COR-L47 (cell line): ENCODE measurements at places on chromosomes 2 and 18.
A peak's percentile ranks its signal among the peaks of the same experiment; 100 is the strongest.

DNA sequence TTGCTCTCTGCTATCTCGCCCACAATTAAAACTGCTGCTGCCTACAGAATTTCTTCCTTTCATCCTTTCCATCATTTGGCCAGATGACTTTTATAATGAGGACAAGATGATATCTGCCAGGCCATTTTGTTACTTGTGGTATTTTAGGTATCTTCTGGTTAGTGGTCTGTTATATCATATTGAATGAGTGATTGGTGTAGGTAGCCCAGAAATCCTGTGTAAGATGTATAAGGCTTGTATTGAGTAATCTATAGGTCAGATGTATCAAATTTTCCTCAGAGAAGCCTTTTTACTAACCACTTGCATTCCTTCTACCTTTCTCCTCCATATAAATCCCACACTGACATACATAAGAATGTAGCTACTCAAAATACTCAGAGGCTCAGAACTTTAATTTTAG, 118.3 kb downstream of the UBR3 start:
- DNase-seq, result no peak

- no peak for DNase-seq
Measured at GRCh38 chr2:4662161-4662779, 958.9 kb downstream of the DCDC2C start.

DNA sequence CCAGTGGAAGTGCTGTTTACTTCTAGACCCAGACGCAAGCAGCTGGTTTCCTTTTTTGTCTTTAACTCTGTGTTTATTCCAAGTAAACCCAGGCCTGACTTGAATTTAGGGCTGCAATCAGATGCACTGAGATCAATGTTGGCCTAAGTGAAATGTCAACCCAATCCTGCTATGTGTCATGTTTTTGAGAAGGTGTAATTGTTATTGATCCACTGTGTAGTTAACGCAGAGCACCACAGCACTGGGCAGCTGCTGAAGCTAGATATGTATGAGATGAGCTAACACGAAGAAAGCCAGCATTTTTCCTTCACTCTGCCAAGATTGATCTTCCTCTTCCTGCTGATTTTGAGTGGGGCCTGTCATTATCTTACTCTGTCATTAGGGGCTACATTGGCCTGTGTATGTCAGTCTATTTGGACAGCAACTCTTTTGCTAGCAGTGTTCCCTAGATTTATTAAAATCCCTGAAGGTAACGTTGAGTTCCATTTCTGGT, 18.9 kb upstream of the DLX1 start:
- peak; percentile 52 for DNase-seq

DNA sequence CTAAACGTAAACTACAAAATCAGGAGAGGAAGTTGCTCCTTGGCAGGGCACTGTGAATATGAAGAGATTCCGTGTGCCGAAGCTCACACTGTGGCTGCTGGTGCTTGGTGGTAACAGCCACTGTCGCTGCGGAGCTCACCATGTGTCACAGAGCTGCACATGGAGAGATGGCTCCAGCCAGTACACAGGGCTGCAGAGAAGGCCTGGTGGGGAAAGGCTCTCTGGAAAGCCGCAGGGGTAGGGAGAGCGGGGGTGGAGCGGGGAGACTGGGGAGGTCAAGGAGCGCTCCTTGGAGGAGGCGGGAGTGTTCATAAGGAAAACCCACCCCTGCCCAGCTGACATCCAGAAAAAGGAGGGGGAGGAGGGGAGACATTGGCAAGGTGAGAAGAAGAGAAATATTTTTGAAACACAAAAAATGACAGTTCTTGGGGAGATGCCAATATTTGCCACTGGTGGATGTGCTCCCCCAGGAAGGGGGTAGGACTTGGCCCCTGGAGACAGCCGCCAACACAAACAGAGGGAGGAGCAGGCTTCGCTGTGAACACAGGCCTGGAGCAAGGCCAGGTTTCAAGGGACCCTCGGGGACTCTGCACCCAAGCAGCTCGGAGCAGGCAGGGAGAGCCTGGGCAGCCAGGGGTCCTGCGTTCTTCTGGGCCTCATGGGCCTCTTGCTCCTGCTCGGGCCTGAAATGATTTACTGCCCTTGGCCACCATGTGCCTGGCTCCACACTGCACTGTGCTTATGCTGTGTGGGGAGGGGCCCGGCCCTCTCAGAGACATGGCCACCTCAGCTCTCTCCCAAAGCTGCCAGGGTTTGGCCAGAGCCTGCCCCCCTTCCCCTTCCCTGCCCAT, 102.6 kb upstream of the GLI2 start:
- DNase-seq, result peak; percentile 91

GRCh38 chr2:191170773-191171172, 20.0 kb upstream of the STAT4 start:
- no peak for DNase-seq

GRCh38 chr2:177756336-177756735, 316.2 kb downstream of the PDE11A start:
- DNase-seq, result no peak

GRCh38 chr2:31429759-31430438, 15.4 kb upstream of the XDH start:
- no peak for DNase-seq

DNA sequence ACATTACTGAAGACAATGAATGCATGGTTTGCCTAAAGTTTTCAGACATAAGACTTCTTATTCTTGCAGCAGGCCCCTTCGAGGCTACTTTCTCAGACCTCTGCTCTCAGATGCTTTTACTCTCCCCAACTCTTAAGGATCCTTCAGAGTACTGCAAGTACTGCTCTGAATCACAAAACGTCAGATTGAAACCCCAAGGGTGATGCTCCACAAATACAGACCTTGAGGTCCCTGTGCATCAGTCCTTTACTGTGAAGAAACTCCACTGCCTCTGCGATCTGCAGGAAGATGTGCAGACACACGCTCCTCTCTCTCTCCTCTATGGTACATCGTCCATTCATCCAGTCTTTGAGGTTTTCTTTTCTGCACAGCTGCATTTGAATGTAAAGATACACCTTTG, 52.8 kb downstream of the EIF2AK3 start:
- DNase-seq, result no peak

DNA sequence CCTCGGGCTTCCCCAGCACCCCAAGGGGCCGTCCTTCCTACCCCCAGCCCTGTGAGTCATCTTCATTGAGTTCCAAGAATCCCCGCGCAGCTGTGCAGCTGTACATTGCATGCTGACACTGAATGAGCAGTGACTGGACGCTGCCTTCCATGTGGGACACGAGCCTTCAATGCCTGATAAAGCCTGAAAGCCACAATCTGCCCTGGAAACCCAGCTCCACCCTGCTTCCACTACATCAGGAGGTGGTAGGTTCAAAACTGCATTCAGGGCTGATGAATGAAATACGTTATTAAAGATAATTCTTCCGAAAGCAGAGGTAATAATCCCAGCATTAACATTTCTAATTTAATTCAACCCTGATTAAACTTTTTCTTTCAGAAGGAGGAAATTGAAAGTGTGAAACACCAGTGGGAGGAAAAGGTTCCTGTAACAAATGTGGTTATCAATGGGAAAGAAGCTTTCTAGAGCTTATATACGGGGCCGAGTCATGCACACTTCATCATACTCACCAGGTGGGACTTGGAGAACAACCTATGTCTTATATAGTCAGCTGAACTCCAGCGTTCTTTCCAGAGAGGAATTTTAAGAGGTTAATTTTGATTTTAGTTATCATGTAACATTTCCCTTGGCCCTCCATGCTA, 360.1 kb downstream of the LPIN1 start:
- DNase-seq, result no peak

GRCh38 chr2:39121523-39122063, 742 bp upstream of the SOS1 start:
- DNase-seq, result peak; percentile 51

DNA sequence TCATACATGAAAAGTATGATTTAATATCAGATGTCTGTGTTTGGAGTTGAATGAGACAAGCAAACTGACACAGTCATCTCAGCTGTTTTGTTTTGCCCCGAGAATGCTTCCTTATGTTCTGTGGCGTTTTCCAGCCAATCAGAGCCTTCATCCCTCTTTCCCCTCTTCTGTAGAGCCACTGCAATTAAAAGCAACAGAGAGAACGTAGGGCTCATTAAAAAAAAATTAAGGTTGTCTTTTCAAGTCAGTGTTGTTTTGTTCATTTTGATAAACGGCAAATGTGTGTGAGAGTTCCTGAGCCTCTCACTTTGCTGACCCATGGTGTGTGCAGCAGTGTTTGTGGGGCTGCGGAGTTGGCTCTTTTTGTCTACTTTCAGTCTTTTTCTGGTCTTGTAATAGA, 216.0 kb downstream of the FHOD3 start:
- no peak for DNase-seq

GRCh38 chr2:171878481-171878993, 15.5 kb downstream of the SLC25A12 start:
- DNase-seq, result no peak

DNA sequence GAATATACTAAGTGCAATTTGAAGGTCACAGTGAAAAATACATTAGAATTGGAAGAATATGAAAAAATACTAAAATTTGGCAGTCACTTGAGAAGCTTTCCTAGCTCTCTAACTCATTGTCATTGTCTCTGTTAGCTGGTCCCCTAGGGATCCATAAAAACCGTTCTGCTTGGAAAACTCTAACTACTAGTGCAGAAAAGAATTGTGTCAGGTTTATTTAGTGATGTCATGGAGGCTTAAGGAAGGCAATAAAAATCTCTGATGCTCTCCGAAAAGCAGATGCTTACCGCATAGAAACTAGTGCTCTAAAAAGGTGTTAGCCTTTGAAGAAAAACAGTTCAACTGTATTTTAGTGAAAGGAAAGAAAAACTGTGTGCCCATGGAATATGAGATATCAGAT, 150.1 kb upstream of the DLGAP1 start:
- DNase-seq, result no peak

DNA sequence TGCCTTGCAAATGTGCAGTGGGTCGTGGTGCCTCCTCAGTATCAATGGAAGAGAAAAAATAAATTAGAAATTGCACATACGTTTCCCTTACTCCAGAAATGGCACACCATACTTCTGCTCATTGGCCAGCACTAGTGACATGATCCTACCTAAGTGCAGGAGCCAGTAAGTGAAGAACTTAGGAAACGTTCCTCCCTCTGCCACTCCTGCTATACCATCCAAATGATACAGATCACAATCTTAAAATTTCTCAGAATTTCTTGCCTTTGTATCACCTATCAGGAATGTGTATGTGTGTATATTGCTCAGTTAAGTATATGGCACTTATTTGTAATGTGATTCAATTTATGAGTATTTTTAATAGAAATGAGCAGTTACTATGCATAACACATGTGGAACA, 237.0 kb upstream of the UBE2E3 start:
- DNase-seq, result no peak

GRCh38 chr18:46283268-46283667, 179.1 kb downstream of the HAUS1 start:
- DNase-seq, result no peak

- no peak for DNase-seq
Measured at GRCh38 chr18:5527603-5528002, 16.2 kb downstream of the EPB41L3 start.

- DNase-seq, result no peak
Measured at GRCh38 chr2:225590932-225591331, 191.4 kb downstream of the NYAP2 start.

DNA sequence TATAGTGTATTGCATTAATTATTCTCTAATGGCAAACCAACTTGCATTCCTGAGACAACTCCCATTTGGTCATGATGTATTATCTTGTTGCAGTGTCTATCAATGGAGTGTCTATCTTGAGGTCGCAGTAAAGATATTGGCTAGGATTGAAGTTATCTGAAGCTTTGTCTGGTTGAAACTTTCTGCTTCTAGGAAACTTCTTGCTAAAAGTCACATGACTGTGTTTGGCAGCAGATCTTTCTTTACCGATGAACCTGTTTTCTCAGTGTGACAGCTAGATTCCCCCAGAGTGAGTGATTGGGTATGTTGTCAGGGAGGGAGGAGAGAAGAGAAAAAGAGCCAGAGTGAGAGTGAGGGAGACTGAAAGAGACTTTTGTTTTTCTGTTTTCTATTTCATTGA, 119.6 kb downstream of the QPCT start:
- no peak for DNase-seq

DNA sequence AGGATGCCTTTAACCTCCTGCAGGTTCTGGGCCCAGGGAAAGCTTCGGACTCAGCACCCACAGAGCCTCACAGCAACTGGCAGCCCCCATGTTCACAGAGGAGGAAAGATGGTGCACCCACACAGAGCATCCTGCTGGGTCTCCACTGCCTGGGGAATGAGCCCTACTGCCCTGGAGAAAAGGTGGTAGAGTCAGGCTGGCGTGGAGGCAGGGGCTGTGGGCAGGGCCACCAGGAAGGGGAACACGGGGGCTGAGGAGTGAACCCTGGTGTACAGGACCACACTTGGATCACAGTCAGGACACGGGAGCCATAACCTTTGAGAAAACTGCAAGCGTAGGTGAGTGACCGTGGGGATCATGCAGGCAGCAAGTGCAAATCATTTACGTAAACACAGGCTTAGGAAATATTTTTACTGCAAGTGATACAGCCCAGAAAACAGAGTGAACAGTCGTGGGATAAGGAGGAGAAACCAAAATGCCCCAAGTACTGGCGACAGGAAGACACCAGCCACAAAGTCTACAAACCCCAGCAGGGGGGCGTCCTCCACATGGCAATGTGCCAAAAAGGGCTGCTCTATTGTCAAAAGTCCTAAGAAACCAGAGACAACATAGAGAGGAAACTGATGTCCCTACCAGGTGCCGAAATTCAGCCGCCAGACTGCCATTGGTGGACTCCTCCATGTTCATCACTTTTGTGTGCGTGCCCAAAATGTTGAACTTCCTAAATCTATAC, 27.6 kb downstream of the STAT1 start:
- peak; percentile 66 for DNase-seq

GRCh38 chr2:111057721-111058120, 63.0 kb upstream of the BCL2L11 start:
- DNase-seq, result no peak

GRCh38 chr2:67600946-67601345, 203.8 kb downstream of the ETAA1 start:
- DNase-seq, result no peak

- no peak for DNase-seq
Measured at GRCh38 chr2:28457237-28457636, 38.6 kb upstream of the PLB1 start.

GRCh38 chr18:38368886-38369285, 803.3 kb upstream of the CELF4 start:
- DNase-seq, result no peak

- DNase-seq, result no peak
Measured at GRCh38 chr2:48461721-48462120, 68.2 kb upstream of the STON1 start.

GRCh38 chr2:126568734-126569133, 87.2 kb upstream of the GYPC start:
- DNase-seq, result no peak

- DNase-seq, result no peak
Measured at GRCh38 chr18:44701227-44701626, 20.5 kb downstream of the SETBP1 start.

GRCh38 chr2:20198001-20198400, 26.9 kb downstream of the SDC1 start:
- DNase-seq, result peak; percentile 75

DNA sequence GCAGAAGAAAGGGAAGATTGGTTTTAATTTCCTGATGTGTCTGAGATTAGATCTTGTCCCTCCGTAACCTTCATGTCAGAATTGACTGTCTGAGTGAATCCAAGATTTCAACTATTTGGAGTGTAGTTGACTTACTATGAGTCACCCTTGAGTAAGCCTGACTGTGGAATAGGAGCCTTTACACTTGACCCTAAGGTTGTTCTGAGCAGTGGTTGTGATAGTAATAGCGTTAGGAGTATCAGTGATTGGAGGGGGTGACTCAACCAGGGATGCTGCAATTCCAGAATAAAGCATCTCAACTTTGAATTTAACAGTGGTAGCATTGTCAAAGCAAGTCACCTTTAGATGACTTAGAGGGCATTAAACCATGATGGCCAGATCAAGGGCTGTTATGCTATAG, 979.5 kb upstream of the FAM98A start:
- DNase-seq, result no peak

GRCh38 chr2:47519604-47520301, 116.8 kb downstream of the MSH2 start:
- peak; percentile 76 for DNase-seq
